ENCODE measurements at places on chromosomes 11 and 22.

DNA sequence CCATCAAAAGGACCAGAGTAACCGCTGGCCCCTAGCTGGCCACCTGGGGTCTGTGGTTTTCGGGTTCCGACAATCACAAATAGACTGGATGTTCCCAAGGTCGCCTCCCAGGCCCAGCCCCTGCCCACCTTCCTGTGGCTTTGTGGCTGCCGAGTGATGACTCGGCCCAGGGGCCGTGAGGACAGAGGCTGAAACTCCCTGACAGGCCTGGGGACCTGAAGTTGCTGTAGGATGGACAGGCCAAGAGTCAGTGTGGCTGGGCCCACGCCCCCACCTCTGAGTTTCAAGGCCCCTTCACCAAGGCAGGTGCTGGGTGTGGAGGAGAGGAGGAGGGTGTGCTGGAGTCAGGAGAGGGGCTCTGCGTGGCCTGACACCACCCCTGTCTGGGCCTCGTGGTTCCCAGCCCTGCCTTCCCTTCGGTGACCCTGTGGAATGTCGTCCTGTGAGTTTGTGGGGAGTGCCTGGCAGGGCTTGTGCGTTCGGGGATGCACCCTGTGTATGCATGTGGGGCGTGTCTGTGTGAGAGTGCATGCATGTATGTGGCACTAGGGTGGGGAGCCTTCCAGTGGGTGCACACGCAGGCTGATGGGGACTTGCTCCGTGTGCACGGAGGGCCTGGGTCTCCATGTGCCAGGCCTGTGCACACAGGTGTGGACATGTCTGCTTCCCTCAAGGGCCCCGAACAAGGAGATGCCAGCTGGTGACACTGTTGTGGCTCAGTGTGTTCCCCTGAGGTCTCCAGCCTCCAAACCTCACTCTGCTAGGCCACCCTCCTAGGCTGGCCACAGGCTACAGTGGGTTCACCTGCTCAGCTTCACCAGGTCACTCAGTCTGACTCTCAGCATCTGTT lies 8.4 kb upstream of the MGAT3 start:
- DNase-seq: no peak

- DNase-seq: no peak
Observed at GRCh38 chr22:27754247-27754887, 47.2 kb downstream of the MN1 start.

DNA sequence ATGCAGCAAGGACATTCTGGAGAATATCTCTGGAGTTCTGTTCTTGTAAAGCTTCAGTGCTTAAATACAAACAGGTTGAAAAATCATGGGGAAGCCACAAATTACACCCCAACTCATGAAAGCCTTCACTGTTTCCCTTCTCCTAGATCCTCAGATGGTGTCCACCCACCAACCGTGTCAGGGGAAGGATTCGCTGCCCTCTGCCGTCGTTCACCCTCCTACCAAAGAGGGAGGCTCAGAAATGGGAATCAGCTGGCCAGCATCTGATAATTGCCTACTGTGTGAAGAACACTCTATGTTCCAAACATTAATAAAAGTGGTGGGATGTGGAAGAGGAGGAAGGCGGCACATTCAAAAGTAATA lies 7.4 kb upstream of the HEPACAM start:
- no peak for DNase-seq

DNA sequence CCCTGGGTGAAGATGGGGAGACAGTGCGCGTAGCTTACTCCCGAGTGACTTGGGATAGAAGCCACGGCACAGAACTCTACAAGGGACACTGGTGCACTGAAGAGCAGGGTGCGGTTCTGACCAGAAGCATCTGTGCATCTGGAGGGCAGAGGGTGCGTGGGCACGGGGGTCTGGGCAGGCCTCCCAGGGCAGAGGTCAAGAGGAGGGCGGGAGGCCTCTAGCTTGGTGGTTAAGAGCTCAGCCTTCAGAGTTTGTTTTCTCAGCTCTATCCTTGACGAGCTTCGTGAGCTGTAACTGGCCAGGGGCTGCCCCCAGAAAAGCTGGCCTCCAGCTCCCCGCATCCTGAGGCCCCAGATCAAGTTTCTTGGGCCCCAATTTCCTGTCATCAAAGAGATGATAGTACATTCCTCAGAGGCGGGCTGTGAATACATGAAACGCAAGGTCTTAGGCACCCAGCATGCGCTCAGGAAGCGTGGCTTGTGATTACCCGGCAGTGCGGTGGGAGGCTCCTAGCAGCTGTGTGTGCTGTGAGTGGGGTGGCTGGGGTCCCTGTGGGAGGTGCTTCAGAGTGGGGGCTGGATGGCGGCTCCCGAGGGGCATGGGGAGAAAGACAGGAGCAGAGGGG lies 6.0 kb upstream of the BID start:
- no peak for DNase-seq

- DNase-seq: no peak
Observed at GRCh38 chr11:66287889-66288670, 863 bp downstream of the YIF1A start.

GRCh38 chr11:68782711-68783110 lies 31.4 kb upstream of the TESMIN start:
- DNase-seq: no peak

- DNase-seq: no peak
Observed at GRCh38 chr22:25875461-25875860, 133.5 kb downstream of the MYO18B start.

- DNase-seq: no peak
Observed at GRCh38 chr11:105609341-105609781, 512 bp upstream of the GRIA4 start.

DNA sequence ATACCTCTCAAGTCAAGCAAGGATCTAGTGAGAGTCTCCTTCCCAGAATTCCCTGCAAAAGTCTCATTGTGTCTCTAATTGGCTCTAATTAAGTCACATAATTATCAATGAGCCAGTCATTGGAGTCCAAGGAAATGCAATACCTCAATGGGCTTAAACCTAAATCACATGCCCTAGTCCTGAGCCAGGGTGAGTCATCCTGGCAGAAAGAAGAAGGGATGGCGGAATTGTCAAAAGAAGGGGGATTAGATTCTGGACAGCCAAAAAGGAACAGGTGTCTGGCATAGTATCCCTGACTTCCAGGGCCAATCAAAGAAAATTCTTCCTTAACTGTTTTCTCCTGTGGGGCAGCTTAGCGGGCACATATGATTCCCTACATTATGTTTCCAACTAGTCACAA lies 25.1 kb upstream of the LDLRAD3 start:
- DNase-seq: no peak

DNA sequence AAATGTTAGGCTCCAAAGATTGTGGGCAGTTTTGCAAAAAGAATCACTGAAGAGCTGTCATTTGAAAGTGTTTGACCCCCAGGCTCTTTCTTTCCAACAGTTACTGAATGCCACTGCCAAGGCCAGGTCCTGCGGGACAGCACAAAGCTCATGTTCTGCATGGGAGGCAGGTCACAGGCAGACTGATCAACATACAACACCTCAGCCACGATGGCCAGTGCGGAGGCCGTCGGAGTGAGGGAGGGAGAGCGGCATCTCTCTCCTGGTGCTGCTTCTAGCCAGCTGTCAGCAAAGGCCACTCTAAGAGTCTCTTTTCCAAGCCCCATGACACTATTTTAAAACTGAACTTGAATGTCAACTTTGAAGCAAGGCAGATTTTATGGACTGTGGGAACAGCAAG lies 49.9 kb downstream of the ARFGAP3 start:
- no peak for DNase-seq

DNA sequence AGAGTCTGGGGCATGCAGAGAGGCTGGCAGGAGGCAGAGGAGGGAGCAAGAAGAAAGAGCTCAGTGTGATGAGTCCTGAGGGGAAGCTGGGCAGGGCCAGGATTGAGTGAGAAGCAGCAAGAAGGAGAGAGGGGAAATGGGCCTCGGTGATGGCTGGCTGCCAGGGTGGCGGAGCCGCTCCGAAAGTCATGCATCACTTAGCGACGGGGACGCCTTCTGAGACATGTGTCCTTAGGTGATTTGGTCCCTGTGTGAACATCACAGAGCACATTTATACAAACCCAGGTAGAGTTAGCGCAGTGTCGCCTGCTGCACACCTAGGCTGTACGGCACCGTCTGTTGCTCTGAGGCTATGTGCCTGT lies 15.1 kb downstream of the TBC1D22A start:
- DNase-seq: no peak

GRCh38 chr11:95522874-95523273 lies 266.7 kb downstream of the FAM76B start:
- no peak for DNase-seq

DNA sequence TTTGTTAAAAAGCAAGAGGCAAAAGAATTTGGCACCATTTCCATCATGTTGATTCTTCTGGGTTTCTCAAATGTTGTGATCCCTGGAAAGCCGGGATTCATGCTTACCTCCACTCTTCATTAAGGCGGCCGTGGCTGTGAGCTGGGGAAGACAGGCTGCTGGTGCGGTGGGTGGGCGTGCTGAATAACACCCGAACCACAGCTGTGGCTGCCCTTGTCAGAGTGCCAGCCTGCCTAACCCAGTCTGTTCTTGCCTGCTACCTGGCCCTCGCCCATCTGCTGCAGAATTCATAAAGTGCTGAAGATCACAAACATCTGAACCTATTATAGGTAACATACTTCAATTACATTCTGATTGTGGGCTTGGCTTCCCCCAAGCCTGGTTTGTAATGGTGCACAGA lies 95.8 kb upstream of the RCN1 start:
- no peak for DNase-seq

- no peak for DNase-seq
Observed at GRCh38 chr11:60098508-60098907, 10.0 kb downstream of the MS4A2 start.

DNA sequence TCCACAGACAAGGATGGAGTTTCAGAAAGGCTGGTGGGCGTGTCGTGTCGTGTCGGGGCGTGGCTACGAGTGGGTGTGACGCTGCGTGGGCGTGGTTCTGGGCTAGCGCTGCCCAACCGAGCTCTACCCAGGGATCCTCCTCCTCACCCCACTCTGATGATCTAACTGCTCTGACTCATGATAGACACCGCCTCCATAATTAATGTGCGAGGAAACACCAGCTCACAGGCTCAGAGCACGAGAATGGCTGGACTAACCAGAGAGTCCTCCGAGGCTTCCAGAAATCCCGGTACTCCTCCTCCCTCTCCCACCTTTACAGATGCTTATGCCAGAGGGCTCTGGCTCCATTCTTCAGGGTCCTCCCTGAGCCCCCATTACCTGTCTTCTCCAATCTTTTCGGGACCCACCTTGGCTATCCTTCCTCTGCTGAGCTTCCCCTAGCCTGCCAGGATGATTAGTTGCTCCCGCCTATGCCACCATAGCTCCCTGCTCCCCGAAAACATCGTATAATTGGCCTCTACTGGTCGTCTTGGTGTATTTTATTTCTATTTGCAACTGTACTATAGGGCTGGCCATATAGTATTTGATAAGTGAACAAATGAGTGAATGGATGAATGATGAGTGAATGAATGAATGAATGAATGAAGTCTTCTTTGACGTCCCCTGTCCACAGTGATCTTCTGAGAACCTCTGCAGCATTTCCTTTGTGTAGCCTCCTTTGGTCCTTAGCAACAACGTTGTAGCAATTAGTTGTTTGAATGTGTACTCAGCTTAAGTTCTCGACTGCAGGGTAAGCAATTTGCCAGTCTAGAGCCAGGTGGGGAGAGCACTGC lies 21.7 kb downstream of the TMPRSS13 start:
- DNase-seq: peak; percentile 59

DNA sequence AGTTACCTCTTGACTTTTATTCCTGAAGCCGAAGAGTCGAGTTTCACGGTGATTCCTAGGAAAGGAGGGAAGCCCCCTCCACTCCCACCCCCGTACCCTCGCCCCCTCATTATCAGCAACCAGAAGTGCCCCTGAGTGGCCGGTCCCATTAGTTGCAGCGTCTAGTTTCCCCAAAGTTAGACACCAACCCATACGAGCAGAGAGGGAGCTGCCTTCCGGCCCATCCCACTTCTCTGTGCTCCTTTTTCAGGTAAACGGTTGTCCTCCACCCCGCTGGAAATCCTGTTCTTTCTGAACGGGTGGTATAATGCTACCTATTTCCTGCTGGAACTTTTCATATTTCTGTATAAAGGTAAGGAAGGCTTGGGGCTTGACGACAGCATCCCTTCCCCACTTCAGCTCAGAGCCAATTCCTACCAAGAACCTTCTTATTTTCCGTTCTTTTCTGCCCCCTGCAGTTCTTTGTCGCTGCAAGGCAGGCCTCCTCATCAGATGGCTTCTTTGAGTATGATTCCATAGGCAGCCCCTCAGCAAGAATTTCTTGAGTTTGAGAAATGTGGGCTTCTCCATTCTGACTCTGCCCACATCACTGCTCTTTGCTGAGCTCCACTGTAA lies 701 bp downstream of the TMEM216 start:
- no peak for DNase-seq

DNA sequence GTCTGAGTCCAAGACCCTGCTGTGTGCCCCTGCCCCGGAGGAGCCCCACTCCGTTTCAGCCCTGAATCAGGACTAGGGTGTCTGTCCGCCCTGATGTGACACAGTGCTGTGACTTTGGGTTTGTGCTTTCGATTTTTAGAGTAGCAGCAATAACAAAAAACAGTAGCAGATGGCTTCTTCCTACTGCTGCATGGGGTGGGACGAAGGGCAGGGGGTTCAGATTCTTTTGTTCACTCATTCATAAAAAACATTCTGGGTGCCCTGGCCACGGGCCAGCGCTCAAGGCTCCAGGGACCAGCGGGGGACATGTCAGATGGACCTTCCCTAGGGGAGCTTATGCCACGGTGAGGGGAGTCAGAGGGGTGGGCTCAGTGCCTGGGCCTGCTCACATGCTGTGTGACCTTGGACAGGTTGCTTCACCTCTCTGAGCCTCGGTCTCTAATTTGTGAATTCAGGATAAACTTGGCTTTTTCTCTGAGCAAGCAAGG lies 24.6 kb upstream of the PRR5 start:
- no peak for DNase-seq

DNA sequence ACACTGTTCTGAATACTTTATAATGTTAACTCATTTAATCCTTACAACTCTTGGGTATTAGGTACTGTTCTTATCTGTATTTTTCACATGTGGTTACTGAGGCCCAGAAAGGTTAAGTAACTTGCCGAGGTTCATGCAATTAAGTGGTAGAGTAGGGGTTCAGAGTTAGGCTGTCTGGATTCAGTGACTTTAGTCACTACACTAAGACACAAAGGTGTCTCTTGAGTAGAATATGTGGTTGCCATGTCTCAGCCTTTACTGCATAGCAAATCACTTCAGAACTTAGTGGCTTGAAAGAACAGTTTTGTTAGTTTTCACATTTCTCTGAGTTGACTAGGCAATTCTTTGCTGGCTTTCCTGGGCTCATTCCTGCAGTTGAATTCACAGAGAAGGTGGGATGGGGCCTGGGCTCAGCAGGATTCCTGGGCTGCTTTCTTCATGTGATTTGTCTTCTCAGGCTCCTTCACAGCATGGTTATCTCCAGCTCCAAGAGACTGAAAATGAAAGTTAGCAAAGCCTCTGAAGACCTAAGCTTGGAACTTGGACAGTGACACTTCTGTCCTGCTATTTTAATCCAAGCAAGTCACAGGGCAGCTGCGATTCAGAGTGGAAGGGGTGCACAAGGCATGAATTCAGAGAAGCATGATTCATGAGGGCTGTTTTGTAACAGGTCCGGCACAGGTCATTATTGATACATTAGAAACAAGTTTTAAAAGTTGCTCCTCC lies 68.3 kb downstream of the SPECC1L start:
- DNase-seq: no peak

GRCh38 chr11:12303421-12304149 lies 73.8 kb upstream of the PARVA start:
- DNase-seq: no peak

Data from stimulated activated CD8-positive, alpha-beta memory T cell treated with anti-CD3 and anti-CD28 coated beads, Interleukin-4, amount 100 ng/mL, for 4 hours (primary cell).